ENCODE measurements at places on chromosomes 5 and 9.

GRCh38 chr9:127534931-127535330, 77.1 kb upstream of the STXBP1 start:
- no peak for DNase-seq

- no peak for DNase-seq
These were observed 10.3 kb downstream of the LPCAT1 start for GRCh38 chr5:1513326-1514026.

DNA sequence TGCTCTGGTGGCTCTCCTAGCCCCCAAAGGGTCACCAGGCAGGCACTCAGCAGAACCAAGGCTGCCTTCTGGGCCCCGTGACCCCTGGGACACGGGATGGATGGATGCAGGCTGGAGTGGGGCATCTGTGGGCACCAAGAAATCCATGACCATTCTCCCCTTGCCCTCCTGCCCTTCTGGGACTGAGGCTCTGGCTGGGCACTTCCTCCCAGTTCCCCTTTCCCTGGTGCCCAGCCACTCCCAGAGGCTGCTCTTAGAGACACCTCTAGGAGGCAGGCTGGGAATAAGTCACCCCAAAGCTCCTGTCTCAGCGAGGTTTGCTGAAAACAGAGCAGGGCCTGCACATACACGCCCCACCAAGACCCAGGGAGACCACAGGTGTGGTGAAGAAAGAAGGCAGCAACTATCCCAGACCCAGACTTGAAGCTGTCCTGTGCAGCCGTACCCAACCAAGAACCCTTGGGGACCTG, 943 bp downstream of the STING1 start:
- DNase-seq, result no peak

DNA sequence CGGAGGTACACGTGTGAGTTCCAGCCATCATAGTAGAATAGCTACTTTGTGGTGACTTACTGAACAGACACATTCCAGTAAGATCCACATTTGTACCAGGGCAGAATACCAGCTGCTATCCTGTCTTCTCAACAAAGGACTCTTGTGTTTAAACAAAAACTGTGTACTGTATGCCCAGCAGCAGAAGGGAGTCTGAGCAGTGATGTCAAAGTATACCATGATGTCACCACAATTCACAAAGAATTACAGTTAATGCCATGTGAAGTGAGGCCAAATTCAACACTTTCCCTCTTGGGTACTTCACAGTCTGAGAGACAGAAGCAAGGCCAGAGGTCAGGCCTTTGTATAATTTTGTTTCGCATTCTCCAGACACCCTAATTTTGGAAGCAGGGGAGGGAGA, 137.0 kb downstream of the ADAMTSL1 start:
- no peak for DNase-seq

GRCh38 chr5:143025971-143026370, 255.8 kb downstream of the ARHGAP26 start:
- DNase-seq, result no peak

Measured in HL-60 (cell line).